GM04503 (cell line): ENCODE measurements at places on chromosomes 13 and 19.

DNA sequence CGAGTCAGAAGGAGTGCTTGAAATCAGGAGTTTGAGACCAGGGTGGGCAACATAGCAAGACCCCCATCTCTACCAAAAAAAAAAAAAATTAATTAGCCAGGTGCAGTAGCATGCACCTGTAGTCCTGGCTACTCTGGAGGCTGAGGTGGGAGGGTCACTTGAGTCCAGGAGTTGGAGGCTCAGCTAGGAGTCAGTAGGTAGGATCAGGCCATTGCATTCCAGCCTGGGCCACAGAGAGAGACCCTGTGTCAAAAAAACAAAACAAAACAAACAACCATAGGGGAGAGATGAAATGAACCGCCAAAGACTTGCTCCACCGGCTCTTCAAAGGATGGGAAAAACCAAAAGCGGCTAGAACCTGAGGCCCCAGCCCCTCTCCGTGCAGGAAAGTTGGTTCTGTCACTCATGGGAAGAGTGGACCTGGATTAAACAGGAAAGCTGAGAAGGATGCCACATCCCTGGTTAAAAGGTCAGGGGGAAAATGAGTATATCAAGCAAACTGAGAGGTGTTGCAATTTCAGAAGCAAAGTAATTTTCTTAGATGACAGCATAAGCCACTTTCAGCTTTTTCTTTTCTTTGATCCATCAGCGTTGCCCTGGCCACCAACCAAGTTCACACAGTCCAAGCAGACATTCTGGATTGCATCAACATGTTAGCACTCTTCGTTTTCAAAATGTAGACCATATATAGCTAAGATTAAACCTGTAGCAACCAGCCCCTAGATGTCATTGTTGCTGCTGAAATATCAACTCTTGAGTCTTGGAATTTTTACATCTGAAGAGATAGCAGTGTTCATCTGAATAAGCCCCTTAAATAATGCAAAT, 8.9 kb upstream of the ZNF507 start:
- DNase-seq, result no peak

GRCh38 chr19:41288673-41289530, 21.1 kb upstream of the CCDC97 start:
- no peak for DNase-seq

DNA sequence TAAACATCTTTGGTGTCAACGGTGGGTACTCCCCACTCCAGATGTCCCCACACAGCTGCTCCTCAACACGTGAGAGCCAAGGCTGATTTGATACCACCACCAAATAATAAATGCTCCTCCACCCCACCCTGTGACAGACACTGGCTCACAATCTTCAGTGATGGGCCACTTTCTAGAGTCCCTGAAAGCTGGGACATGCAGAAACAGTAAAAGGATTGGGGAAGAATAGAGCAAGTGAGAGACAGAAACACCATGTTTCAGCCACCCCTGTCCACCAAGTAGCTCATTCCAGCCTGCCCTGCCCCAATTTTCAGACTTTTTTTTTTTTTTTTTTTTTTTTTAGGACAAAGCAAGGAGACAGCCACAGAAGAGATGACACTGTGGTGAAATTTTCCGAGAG, 1.6 kb downstream of the SLC46A3 start:
- DNase-seq, result no peak

DNA sequence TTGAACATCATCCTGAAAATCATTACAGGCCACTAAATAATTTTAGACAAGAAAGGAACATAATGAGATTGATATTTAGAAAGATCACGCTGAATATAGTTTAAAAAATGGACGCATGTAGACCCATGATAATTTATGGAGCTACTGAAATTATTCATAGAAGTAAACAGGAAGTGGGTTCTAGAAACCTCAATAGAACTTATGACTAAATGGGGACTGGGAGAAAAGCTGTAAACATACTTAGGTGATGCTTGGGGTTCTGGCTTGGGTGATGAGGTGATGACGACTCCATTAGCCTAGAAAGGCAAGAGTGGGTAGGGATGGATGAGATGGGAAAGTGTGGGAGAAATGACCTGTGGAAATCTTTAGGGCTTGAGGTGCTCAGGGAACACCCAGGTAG, 484.0 kb downstream of the MYO16 start:
- DNase-seq, result no peak

DNA sequence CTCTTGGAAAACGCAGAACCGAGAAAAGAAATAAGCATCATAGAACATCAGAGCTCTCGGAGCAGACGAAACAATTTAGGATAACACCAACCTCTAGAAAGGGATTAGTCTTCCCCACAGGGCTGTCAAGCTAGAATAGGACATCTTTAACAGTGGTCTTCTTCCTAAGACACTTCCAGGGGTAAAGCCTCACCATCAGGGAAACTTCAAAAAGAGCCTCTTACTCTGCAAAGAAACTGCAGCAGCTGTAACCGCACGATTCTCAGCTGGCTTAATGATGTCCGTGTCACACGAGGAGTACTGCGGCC, 642 bp downstream of the ZNF571 start:
- no peak for DNase-seq

GRCh38 chr13:107669391-107669993, 545.8 kb downstream of the LIG4 start:
- peak; percentile 19 for DNase-seq

- no peak for DNase-seq
These were observed 603 bp downstream of the RFX1 start for GRCh38 chr19:14005349-14006084.

GRCh38 chr13:38686577-38687245, at the start of gene FREM2:
Gene FREM2, plus strand, starts transcription at chr13:38687077. Its CDS starts 268 bp downstream, at chr13:38687345.
- DNase-seq, result no peak

- DNase-seq, result no peak
These were observed 21.4 kb upstream of the USP12 start for GRCh38 chr13:27192973-27193372.

GRCh38 chr13:26021956-26022355, 29.9 kb downstream of the SHISA2 start:
- no peak for DNase-seq

- DNase-seq, result no peak
These were observed 6.0 kb downstream of the RNASEH2B start for GRCh38 chr13:50915565-50915964.

- no peak for DNase-seq
These were observed 17.6 kb upstream of the COG3 start for GRCh38 chr13:45447050-45447661.

- DNase-seq, result no peak
These were observed 15.7 kb downstream of the ZIC5 start for GRCh38 chr13:99955747-99956472.

DNA sequence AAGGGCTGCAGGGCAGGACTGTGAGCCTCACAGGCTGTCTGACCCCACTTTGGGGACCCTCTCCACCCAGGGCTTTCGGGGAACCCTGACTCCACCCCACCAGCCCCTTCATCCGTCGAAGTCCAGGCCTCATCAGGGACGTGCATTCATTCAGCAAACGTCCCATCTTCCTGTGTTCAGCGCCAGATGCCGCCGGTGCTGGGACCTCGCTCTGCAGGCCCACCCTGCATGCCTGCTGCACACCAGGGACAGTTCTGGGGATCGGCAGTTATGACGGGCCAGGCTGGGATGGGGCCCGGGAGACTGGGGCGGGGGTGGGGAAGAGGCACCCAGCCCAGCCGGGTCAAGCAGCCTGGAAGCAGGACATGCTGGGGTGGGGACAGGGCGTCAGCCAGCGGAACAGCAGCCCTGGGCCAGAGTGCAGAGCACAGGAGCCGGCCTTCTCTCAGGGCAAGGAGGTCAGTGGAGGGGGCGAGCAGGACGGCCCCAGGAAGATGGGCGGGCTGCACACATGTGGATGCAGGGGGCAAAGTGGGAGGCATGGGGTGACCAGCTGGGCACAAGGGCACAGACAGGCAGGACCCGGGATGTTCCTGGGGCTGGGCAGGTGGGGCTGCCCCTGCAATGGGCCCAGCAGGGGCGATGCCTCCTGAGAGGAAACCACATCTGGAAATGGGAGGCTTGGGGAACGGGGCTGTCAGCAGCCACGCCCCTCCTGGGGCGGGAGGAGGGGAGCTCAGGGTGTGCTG, 5.1 kb downstream of the GAMT start:
- no peak for DNase-seq

GRCh38 chr13:99991013-99991827, 9.6 kb downstream of the ZIC2 start:
- DNase-seq, result no peak

- DNase-seq, result no peak
These were observed 125.1 kb downstream of the RAP2A start for GRCh38 chr13:97559030-97559429.

DNA sequence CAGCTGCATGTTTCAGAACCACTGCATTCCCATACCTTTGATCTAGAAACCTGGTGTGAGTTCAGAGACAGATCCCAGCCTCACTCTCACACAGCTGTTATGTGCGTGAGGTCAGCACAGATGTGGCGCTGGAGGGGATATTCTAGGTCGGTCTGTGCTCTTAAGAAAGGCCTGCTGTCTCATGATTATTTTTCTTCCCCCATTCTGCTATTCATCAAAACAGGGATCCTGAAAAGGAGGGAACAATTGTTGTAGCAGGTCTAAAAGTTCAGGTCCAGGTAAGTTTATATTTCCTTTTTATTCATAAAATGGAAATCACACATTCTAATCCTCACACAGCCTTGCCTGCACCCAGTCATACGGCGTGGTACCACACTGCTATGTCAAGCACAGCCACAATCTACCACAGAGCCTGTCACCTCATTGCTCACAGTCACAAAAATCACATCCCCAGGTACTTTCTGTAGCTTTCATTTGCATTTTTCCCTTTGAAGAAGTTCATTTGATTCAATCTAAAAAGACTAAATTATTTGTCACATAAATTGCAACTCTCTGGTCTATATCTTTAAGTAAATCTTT, 867 bp downstream of the ZNF546 start:
- DNase-seq, result no peak

- DNase-seq, result no peak
These were observed 8.0 kb downstream of the ZNF671 start for GRCh38 chr19:57719424-57719823.

GRCh38 chr19:51089786-51090185, 7.1 kb upstream of the KLK14 start:
- no peak for DNase-seq

DNA sequence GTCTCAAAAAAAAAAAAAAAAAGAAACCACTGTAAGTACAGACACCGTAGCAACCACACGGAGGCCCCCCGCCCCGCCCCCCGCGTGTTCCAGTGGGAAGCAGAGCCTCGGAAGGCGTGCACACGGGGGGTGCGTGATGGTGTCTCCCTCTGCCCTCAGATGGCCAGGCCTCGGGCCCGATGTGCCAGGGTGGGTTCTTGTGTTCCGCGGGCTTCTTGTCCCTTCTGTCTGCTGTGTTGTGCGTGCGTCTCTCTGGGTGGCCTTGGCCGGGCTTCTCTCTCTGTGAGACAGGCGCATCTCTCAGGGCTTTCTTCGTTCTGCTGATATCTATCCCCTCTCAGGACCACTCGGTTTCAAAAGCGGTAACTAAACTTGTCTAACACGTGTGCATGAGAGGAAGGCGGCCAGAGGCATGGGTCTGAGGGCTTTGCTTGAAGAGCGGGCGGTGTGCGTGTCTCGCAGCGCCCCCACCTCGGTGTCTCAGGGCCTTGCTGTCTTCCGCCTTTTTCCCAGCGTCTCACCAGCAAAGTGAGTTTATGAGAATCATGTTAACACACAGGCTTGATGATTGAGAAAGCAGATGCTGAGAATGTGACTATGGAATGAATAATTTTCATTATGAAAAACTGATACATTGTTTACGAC, 12.6 kb downstream of the ATP11A start:
- DNase-seq, result no peak

- no peak for DNase-seq
These were observed 433 bp upstream of the ZNF616 start for GRCh38 chr19:52140032-52140710.

DNA sequence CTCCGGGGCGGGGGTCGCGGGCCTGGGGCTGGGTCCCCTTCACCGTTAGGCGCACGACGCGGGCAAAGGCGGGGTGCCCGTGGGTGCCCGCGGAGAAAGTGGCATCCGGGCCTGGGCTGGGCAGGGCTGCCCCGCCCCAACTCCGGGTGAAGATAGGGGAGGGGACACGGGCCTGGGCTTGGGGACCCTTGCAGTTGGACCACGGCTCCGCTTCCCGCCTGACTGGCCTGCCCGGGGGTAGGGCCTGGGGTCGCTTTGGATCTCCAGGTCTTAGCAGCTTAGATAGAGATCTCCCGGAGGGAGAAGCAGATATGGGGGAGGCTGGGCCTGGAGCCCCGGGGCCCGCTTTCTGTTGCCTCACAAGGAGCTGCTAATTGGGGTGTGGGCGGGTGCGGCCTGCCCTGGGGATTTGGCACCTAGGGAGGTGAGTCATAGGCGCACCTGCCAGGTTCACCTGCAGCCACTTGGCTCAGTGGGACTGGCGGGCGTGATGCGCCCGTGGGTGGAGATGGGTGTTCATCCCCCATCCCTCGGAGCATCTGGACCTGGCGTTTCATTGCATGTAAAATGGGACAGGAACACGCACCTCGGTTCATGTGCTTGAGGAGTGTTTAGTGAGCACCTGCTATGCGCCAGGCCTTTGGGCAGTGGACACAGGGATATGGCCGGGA, 585 bp downstream of the MAP1S start:
- no peak for DNase-seq

GRCh38 chr13:67258482-67258881, 28.3 kb upstream of the PCDH9 start:
- DNase-seq, result no peak

DNA sequence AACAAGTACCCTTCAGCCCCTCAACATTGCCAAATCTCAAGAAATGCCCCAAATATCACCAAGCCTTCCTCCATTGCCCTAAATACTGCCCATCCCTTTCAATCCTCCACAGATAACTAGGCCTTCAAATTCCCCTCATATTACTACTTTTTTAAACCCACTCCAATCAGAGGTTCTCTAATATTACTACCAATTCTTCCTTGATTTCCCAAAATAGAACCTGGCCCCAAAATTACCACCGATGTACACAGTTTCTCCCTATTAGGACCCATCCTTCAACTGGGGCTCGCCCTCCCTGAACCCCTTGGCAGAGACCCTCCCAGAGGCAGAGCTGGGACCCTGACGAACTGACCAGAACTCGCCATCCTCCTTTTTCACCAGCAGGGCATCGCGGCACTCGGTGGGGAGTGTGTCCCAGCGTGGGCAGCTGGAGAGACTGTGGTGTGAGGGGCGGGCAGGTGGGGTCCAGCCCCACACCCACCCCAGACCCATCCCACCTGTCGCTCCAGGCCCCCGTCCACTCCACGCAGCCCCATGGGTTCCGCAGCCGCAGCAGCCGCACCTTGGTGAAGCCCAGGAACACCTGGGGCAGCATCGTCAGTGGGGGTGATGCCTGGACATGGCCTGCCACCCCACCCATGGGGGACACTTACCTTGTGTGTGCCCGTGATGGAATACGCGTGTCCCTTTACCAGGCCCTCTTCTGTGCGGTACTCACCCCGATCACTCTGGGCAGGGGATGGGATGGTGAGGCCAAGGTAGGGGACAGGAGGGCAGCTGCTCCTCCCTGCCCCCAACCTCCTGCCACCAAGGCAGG, 6.1 kb downstream of the CAPN12 start:
- DNase-seq, result no peak

DNA sequence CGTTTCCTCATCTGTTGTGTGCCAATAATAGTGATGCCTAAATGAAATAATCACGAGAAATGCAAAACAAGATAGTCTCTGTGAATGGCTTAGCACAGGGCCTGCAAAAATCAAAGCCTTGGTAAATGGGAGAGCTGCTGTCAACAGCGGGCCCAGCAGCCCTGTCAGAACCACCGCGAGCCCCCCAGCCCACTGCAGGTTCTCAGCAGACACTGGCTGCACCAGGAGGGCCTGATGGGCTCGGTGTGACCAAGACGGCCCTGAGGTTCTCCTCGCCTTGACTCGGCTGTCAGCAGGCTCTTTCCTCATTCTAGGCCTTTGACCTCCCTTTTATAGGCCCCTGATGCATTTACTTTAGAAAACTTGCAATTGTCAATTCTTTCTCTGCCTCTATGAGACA, 90.9 kb upstream of the GPR183 start:
- DNase-seq, result no peak
